HTR-8/SVneo (cell line): ENCODE measurements at places on chromosomes 3 and 15.
A peak's percentile ranks its signal among the peaks of the same experiment; 100 is the strongest.

DNA sequence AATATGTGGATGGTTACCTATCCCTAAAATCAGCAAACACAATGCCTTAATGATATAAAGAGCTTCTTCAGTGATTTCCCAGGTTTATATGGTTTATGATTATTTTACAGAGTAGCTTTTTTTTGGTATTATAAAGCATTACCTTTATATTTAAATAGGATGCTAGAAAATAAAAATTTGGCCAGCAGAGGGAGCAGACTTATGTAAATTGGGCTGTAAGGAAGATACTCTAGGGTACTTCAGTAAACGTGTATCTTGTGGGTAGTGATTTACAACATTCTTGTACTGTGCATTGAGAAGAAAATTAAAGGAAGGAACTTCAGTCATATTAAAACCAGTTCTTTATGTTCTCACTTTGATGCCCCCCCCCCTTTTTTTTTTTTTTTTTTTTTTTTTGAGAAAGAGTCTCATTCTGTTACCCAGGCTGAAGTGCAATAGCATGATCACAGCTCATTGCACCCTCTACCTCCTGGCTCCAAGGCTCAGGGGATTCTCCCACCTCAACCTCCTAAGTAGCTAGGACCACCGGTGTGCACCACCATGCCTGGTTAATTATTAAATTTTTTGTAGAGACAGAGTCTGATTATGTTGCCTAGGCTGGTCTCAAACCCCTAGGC, 167.9 kb downstream of the BBX start:
- DNase-seq: peak; percentile 17

DNA sequence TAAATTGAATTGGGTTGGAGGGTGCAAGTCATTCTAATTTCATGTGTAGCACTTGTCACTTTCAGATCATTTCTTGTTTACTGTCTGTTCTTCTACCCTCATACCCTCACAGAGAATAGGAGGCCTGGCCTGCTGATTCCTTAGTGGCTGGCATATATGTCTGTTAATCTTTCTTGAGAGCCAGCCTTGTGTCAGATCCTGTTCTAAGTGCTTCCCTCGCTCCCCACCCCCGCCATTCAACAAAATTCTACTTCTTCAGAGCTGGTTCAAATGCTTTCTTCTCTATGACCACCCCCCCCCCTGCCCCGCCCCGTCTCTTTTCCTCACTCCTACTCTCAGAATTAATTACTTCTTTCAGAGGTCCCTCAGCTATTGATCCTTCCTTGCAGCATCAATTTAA, 1.5 kb upstream of the U2SURP start:
- DNase-seq: no peak

DNA sequence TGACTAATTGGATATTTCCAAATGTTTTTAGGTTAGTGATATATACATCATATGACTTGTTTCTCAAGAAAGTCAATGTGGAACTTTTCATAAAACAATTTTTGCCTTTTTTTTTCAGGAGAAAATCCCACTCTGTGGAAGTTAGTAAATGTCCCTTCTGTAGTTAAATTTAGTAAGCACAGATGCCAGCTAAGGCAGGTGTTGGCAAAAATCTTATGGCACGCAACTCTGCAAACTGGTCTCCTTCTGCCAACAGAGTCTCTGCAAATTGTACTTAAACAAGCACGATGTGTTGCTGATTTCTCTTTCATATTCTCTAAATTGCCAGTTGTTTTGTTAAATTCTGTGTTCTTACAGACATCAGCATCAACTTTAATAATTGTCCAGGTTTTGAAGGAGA, 233.8 kb downstream of the IL5RA start:
- no peak for DNase-seq

- no peak for DNase-seq
Observed at GRCh38 chr3:152519376-152519775, 250.6 kb downstream of the MBNL1 start.

DNA sequence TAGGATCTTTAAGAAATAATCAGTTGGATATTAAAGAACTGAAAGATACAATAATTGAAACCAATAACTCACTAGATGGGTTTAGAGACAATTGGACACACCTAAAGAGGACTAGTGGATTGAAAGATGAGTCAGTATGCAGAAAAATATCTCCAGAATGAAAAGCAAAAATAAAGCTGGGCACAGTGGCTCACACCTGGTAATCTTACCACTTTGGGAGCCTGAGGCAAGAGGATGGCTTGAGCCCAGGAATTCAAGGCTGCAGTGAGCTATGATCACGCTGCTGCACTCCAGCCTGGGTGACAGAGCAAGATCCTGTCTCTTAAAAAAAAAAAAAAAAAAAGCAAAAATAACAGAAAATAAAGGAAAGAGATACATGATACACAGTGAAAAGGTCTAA, 37.4 kb upstream of the CCDC174 start:
- DNase-seq: no peak

DNA sequence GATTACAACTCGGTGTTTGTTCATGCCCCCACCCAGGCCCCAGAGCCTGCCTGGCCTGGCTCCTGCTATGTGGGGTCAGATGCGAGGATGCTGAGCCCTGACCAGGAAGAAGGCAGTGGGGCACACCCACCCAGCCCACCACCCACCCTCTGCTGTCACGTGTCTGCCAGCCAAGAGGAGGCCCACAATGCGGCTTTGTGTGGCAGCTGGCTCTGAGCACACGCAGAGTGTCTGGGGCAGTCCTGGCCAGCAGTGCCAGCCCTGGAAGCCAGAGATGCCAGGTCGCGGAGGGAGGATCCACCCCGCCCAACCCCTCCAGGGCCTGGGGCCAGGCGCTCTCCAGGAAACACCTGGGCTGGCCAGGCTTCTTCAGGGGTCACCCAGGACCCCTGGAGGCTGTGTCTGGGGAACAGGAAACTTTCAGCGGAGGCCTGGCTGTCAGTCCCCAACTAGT, 26.4 kb upstream of the KLF13 start:
- no peak for DNase-seq

DNA sequence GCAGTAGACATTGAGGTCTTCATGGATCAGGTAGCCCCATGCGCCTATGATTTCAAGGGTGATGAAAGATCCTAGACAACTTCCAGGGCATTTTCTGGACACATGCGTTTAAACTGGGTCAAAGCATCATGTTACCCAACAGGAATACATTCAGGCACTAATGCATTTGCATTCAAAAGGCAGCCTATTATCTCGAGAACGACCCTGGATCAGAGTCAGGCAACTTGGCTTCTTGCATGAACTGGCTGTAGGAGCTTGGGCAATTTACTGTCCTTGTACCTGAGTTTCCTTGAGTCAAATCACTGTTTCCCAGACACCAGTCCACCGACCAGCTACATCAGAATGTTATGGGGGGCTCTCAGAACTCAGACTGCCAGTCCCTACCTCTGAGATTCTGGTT, 51.5 kb upstream of the CHST2 start:
- no peak for DNase-seq

DNA sequence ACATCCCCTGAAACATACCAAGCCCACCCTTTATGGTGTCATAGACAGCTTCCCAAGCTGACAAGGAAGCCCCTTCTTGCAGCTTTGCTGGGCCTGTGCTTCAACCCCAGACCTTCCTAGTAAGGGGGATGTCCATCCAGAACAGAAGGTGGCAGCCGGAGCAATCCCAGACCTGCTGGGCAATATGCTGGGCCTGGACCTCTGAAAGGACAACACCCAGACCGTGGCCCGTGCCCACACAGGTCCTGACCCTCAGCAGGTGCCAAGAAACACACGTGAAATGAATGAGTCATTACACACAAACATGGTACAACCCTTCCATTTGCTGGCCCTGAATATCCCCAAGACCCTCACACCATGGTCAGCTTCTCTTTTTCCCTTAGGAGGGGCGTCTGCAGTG, 19.8 kb upstream of the VILL start:
- DNase-seq: no peak

DNA sequence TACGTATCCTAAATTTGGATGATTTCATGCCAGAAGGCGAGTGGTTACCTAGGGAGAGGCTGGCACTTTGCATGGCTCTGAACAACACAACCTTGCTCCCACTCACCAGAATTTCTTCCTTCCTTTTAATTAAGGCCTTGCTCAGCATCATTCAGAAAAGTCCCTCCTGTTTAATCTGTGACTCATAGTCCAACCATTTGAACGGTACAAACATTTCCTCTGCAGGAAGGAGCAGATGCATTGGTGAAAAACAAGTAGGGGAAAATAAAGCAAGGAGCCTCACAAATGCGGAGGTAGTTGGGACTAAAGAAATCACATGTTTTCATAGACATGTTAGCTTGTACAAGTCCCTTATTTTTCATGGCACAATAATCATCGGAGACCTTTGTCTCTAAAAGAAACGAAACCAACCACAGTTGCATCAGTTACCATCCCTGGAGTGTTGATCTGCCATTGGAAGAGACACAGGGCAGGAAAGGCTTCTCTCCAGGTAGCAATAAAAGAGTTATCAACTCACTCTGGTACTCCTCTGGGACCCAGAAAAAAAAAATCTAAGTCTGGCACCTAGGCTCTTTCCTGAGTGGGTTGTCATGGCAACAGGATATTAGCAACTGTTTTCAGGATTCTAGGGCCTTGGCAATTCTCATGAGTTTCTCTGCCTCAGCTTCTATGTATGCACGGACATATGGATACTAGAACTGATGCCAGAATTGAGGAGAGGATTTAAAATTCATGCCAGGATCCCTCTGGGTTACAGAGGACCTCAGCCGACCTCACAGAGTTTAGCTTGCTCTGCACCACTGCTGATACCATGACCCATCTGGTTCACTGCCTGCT, 255.4 kb upstream of the ARPP21 start:
- no peak for DNase-seq

DNA sequence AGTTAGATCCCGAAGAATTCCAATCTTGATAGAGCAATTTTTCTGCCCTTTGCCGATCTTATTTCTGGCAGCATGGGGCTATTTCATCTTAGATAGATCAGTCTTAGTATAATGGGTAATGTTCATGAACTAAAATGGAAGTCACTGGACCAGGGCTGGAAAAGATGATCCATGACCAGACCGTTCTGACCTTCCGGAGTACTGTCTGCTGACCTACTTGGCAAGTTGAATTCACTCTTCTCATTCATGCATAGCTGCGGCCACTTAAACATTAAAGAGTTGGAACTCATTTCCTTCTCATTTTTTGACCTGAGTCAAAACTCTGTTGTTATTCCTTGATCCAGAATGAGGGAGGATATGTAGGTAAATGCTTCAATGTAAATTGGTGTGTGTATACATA, 32.5 kb downstream of the GMNC start:
- no peak for DNase-seq

DNA sequence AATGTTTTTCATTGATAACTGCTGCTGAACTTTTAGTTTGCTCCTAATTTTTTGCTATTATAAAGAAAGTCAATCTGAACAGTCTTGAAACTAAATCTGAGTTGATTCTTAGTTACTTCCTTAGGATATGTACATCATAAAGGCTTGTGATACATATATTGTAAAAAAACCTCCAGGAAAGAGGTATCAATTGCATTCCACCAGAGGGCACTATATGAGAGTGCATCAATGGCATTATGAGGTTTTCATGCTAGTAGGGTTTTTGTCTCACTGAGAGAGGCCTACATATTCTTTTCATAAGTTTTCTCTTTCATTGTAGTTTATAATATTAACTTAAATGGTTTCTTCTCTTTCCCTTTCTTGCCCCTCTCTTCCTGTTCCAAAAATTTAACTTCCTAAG, 46.9 kb downstream of the PIK3R4 start:
- peak; percentile 19 for DNase-seq

- DNase-seq: no peak
Observed at GRCh38 chr3:8567784-8568575, 66.4 kb downstream of the LMCD1 start.

DNA sequence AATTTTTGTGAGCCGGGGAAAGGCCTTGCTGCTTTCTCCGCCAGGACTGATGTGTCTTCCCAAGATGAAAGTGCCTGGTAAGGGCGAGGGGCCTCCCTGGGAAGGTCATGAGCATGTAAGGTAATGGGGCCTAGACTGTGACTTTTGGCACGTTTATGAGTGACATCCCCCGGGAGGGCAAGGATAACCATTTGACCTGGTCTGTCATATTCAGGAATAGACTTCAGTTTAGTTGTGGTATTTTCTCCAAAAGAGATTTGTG, 631 bp upstream of the CNBP start:
- no peak for DNase-seq

DNA sequence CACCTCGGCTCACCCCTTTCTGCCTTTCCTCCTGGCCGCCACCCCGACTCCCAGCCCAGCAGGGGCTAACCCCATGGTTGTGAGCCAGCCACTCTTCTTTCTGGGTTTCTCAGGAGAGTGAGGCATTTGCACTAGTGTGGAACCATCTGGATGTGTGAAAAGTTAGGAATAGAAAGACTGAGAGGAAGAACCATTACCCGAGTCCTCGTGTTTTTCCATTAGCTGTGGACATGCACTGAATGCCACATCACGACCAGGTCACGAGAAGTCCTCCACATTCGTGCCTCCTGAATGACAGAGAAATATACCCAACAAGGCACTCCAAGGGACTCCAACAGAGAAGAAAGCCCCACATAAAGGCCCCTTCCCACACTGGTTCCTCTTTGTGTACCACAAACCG, 18.0 kb upstream of the RAD18 start:
- no peak for DNase-seq

DNA sequence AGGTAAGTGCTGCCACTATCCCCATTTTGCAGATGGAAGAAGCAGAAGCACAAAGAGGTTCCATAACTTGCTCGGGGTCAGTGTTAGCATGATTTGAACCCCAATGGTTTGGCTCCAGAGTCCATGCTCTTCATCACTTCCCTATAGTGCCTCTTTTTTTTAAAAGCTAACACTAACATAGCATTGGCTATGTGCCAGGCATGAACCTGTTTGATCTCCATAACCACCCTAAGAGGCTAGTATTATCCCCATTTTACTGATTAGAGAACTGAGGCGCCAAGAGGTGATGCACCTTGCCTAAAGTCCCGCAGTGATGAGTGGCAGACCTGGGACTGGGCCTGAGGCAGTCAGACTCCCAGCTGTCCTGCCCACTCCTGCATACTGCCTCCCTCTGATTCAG, 7.3 kb downstream of the LINGO1 start:
- DNase-seq: no peak

GRCh38 chr3:122146466-122146865, 37.0 kb upstream of the CASR start:
- DNase-seq: no peak

DNA sequence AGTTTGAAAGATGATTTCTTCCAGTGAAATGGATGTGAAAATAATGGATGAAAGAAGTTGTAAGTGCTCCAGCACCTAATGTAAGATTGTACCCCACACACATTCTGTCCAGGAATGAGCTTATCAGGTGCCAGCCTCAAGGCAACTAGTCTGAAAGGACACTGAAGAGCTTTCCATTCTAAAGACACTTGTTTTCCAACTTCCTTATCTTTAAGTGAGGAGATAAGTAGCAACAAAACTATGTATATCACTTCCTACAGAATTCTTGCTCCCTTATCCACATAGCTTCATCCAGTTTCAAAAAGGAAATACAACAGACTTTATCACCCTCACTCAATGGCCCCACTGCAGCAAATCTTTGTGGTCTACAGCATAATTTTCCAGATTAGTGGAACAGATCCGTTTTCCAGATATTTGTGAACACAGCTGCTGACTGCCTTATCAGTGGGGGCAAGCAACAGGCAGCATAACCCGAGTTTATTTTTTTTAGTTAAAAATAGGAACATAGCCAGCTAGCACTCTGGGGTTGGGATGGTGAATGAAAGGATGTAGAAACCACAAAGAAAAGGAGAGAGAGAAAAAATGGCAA, 60.6 kb downstream of the CD200R1L start:
- no peak for DNase-seq

- DNase-seq: peak; percentile 96
Observed at GRCh38 chr15:89575146-89575655, at the start of gene TICRR. Gene TICRR (plus strand): TSS chr15:89575469. CDS start chr15:89575587, 118 bp downstream.
